ENCODE measurements at places on chromosomes 7 and 10.

DNA sequence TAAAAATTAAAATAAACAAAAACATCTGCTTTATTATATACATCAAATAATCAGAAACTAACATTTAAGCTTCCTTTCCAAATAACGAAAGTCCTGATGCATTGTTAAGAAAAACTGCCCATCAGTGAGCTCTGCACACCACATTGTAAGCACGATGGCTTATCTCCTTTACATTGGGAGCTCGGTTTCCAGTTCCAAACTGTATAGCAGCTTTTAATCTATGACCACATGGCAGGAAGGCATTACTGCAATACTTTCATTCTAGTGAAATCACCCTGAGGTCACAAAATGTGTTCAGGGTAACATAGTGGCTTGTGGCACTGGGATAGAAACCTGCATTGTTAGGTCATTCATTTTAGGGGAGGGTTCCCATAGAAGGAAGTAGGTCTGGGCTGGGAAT is 146.3 kb downstream of the ZNF22 start:
- no peaks in the 10 kb centered on the region for H3K4me1 ChIP-seq
- H3K27ac ChIP-seq: no peak overlapping the region
- H3K4me3 ChIP-seq: no peak overlapping the region
- no peak for DNase-seq
- peaks cover 4% of the 10 kb centered on the region for H3K27me3 ChIP-seq
- no peaks in the 10 kb centered on the region for H3K36me3 ChIP-seq

DNA sequence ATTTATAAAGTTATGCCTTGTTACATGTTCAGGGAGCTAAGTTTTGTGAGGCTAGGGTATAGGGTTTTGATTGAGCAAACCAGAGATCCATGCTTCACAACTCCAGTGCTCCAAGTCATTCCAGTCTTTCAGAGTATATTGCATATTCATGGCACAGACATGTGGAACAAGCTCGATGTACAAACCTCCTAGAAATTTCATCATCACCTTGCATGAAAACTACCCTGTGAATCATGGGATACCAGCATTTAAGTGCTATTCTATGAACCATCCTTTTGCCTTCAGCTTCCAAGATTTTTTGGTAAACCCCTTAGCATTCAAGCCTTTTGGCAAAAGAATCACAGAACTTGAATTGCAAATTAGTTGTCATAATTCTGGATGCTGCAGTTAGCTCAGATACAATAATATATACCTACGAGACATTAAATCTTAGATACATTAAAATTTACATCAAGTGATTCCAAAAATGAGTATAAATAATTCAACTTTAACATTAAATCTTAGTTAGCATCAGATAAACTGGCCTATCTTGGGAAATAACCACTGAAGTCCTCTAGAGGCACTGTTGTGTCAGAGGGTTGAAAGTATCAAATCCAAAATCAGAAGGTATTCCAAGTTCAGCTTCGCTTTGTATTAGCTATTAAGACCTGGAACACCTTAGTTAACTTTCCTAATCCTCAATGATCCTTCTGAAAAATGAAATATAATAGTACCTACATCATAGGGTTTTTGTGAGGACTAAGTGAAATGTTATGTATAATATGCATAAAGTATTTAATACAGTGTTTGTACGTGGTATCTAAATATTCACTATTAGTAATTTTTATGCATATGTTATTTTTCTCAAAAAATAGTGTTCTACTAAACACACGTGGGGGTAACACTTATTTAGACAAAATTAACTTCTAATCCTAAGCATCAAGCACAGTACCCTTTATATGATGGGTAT is 55.5 kb upstream of the CABCOCO1 start:
- DNase-seq: peak; percentile 14
- no peak overlapping the region for H3K4me3 ChIP-seq
- H3K4me1 ChIP-seq: no peaks in the 10 kb centered on the region
- H3K27ac ChIP-seq: no peak overlapping the region
- H3K27me3 ChIP-seq: no peaks in the 10 kb centered on the region

- no peak for DNase-seq
- no peak overlapping the region for H3K27ac ChIP-seq
- H3K36me3 ChIP-seq: no peaks in the 10 kb centered on the region
- peaks cover 3% of the 10 kb centered on the region for H3K27me3 ChIP-seq
- no peak overlapping the region for H3K4me3 ChIP-seq
- no peaks in the 10 kb centered on the region for H3K4me1 ChIP-seq
Measured at GRCh38 chr10:101709359-101710058, 14.5 kb upstream of the FBXW4 start.

DNA sequence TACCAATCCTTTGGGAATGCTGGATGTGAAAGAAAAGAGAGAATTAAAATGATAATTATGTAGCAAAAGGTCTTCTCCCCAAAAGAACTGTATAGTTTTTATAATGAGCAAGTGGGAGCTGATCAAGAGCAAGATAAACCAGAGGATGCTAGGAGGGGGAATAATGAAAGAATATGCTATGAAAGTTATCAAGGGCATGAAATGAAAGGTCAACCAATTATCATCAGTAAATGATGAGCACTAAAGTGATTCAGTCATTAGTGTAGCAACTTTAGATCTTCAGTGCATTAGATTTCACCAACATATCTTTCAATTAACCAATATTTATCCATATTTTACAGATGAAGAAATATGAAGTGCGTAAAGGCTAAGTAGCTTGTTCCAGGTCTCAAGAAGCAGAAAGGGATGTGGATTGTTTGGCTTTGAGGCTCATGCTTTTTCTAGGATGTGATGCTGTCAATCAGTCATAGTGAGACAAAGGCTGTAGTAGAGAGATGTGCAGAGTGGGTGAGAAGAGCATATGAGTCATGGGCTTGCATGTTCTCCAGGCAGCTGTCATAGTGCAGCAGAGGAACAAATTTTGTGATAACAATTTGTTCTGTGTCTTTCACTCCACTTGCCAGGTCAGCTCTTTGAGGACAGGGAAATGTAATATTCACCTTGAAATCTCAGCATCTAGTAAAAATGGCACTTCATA is 5.7 kb upstream of the OR2F2 start:
- no peak for DNase-seq
- H3K27me3 ChIP-seq: no peaks in the 10 kb centered on the region
- no peak overlapping the region for H3K27ac ChIP-seq
- H3K36me3 ChIP-seq: no peaks in the 10 kb centered on the region
- no peak overlapping the region for H3K4me3 ChIP-seq
- H3K4me1 ChIP-seq: peaks cover 6% of the 10 kb centered on the region

GRCh38 chr7:128352153-128352537 is 8.4 kb upstream of the RBM28 start:
- peaks cover 5% of the 10 kb centered on the region for H3K27me3 ChIP-seq
- DNase-seq: peak; percentile 11
- H3K4me3 ChIP-seq: no peak overlapping the region
- no peak overlapping the region for H3K27ac ChIP-seq
- H3K36me3 ChIP-seq: no peaks in the 10 kb centered on the region

GRCh38 chr10:10872035-10872673 is 145.5 kb upstream of the CELF2 start:
- H3K4me1 ChIP-seq: no peaks in the 10 kb centered on the region
- H3K27ac ChIP-seq: no peak overlapping the region
- H3K27me3 ChIP-seq: no peaks in the 10 kb centered on the region
- DNase-seq: no peak
- H3K4me3 ChIP-seq: no peak overlapping the region

DNA sequence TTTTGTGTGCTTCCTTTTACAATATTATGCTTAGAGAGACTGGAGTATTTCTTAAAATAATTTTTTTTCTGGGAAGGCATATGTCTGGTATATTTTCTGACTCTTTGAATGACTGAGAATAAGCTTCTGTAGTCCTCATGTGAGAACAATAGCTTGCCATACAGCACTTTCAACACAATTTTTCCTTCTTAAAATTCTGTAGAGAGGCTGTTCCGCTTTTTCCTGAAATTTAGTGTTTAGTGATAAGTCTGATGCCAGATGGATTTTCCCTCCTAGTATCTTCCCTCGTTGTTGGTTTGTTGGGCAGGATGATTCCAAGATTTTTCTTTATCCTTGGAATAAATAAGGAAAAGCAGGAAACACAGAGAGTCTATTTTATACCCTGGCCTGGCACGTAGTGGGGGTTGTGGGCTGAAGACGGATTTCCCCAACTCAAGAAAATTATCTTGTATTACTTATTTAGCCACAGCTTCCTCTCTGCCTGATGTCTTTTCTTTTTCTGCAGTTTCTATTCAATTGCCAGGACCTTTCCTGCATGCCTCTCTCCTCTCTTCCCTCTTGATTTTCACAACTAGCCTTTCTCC is 111.2 kb downstream of the AOAH start:
- H3K27ac ChIP-seq: no peak overlapping the region
- no peaks in the 10 kb centered on the region for H3K4me1 ChIP-seq
- H3K27me3 ChIP-seq: 0 out of 3 replicates have a peak, but pooled peaks cover 9% of the 10 kb centered on the region
- DNase-seq: no peak
- no peaks in the 10 kb centered on the region for H3K36me3 ChIP-seq

DNA sequence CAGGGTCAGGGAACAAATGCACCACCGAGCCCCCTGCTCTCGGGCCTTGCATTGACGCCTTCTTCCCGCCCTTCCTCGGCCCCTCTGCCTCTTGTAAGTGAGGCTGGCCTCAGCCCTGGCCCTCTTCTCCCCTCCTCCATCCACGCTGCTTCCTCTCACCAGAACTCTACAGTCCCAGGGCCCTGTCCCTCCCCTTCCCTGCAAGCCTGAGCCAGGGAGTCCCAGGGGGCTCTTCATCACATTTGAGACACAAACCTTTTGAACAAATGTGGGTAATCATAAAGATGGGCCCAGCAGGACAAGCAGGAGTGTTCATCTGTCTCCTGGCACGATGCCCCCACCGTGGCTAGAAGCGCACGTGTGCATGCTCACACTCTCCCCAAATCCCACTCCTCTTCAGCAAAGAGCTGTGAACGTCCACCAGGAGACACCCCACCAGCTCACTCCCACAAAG is 57.7 kb downstream of the SLIT1 start:
- H3K4me3 ChIP-seq: no peak overlapping the region
- H3K4me1 ChIP-seq: no peaks in the 10 kb centered on the region
- peaks cover 4% of the 10 kb centered on the region for H3K27me3 ChIP-seq
- H3K27ac ChIP-seq: no peak overlapping the region

DNA sequence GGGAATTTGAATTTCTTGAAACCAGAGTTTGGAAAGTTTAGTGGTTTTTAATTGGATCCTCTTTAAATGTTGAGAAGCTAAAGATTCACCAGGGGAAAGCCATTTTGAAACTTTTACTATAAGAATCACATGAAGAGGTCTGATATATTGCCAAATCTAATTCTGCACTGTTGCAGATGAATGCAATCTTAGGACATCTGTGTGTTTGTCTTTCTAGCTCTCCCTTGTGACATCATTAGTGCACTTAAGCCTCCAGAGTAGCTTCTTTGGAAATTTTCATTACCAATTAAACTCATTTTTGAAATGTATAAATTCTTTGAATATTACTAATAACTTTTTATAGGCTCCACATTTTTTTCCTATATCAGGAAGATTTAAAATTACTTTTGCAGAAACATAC is 160.2 kb downstream of the BICC1 start:
- no peak overlapping the region for H3K27ac ChIP-seq
- no peaks in the 10 kb centered on the region for H3K36me3 ChIP-seq
- no peak for DNase-seq
- H3K27me3 ChIP-seq: no peaks in the 10 kb centered on the region
- H3K4me1 ChIP-seq: no peaks in the 10 kb centered on the region
- no peak overlapping the region for H3K4me3 ChIP-seq

- no peaks in the 10 kb centered on the region for H3K36me3 ChIP-seq
- peaks cover 7% of the 10 kb centered on the region for H3K4me1 ChIP-seq
- no peak for DNase-seq
- no peaks in the 10 kb centered on the region for H3K27me3 ChIP-seq
Measured at GRCh38 chr10:126519992-126520391, 131.7 kb upstream of the ADAM12 start.

DNA sequence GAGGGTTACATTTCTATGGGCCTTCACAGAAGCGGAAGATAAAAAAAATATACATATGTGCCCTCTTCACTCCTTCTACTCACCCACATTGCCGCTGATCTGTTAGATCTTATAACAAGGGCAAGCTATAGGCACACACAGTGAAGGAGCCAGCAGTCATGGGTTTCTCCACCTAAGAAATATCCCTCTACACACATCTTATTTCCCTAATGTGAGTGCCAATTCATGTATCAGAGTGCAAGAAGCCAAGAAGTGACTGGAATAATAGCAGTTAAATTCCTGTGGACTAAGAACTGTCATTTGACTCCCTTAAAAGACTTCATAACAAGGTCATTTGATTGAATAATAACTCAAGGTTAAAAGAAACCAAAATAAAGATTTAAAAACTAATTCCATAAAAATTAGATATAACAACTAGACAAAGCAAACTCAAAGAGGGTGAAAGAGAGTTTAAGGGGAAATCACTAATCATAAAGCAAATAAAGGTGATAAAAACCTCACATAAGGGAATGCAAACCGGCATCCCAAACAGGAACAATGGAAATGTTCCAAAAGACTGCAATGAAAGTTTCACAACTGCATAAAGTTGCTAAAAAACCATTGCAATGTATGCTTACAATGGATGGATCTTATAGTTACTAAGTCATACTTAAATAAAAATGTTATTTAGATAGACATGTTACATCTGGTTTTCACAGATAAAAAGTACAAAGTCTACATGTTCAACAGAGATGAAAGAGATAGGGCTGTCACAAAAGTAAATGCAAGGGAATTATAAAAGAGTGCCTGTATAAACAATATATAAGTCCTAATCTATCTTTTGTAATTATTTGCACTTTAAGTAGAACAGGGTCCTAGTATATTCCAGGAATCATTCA is 42.8 kb downstream of the ARHGAP21 start:
- no peaks in the 10 kb centered on the region for H3K27me3 ChIP-seq
- H3K4me1 ChIP-seq: peaks cover 22% of the 10 kb centered on the region
- 0 out of 2 replicates have a peak overlapping the region, but pooled peaks have one; percentile 15 for H3K4me3 ChIP-seq

DNA sequence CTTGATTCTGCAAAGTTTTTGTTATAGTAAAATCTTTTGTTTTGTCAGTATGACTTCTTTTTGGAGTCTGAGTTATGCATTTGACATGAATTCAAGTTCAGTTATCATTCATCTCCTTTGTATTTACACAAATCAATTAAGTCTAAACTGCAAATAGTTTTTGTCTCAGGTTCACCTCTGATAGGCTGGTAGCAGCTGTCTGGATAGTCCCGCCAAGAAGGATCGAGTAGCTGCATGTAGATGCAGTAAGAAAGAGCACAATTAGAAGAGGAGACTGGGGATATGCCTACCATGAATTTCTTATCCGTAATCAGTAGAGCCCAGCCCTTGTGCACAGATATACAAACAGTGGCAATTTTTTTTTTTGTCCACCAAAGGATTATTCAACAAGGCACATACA is 392.5 kb upstream of the ETV1 start:
- H3K27ac ChIP-seq: no peak overlapping the region
- H3K4me1 ChIP-seq: no peaks in the 10 kb centered on the region
- no peaks in the 10 kb centered on the region for H3K27me3 ChIP-seq
- DNase-seq: no peak
